Liver (tissue), 10 donors: ENCODE measurements at places on chromosomes 11 and 22.
A peak's percentile ranks its signal among the peaks of the same experiment; 100 is the strongest.

DNA sequence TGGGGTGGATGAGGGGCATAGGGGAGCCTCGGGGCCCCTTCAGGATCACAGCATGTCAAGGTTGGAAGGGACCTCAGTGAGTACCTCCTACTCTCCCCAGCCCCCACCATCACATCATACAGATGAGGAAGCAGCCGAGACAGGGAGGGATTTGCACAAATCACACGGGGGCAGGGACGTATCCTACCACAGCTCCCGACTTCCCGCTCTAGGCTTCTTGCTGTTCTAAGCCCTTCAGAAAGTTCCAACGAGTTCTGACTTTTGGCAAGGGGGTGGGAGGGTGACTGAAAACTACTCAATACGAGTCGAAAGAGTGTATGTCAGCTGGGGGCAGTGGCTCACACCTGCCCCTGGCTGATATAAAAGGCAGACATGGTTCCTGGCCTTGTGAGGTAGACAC, 4.7 kb upstream of the RAD9A start:
- DNase-seq: no peak

DNA sequence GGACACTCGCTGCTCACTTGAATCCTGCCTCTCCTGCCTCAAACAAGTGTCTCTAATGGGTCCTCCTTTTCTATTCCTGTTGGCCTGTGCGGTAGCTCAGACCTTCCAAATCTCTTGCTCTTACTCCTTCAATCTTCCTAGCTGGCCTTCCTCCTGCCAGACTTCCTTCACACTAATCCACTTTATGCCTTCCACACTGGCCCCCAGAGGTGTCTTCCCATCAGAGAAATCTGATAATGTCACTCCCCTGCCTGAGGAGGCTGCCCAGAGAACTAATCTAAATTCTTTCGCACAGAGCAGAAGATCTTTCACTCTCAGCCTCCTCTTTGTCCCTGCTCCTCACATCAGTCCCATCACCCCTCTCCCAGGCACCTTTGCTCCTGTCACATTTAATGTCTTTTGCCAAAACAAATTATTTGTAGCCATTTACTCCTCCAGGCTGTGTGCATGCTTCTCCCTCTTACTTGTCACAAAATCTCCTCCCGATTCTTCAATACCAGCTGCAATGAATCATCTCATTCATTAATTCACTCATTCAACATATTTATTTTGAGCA, 175.7 kb downstream of the MAML2 start:
- DNase-seq: no peak

- DNase-seq: no peak
Measured at GRCh38 chr11:127862406-127862805, 725.0 kb downstream of the ETS1 start.

DNA sequence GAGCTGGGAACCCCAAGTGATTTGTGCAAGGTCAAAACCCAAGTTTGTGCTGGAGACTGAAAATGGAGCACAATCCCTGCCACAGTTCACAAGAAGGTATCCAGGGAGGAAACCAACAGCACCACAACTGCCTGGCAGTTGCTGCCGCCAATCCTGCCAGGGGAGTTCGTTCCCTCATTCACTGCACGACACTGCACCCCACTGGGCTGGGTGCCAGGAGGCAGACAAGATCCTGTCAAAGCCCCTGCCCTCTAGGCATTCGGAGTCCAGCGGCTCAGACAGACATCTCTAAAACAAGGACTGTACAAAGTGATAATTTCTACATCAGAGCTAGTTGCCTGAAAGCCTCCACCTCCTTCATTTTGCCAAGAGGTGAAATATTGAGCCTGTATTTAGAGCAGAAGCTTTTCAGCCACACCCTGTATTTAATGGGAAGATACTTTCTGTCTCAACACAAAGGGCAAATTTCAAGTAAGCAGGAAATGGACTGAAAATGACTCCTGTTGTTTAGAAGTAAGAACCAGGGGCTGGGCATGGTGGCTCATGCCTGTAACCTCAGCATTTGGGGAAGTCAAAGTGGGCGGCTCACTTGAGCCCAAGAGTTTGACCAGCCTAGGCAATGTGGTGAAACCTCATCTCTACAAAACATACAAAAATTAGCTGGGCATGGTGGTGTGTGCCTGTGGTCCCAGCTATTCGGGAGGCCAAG, 277.4 kb upstream of the NARS2 start:
- no peak for DNase-seq

- DNase-seq: no peak
Measured at GRCh38 chr22:35480627-35481550, 59.7 kb upstream of the RASD2 start.

DNA sequence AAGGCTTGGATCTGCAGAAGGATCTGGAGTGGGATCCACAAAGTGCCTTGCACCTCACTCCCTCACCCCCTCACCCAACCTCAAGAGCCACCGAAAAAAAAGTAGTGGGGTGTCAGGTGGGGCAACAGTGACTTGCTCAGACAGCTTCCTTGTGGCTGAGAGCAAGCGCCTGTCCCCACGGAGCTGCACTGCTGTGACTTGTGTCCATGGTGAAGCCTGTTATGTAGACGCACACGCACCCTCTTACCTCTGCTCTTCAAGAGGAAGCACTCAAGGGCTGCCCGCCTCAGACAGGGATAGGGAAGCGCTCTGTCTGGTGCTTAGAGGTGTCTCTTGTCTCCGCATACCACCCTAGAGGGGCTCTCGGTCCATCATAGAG, 1.2 kb downstream of the DRD2 start:
- no peak for DNase-seq

- DNase-seq: no peak
Measured at GRCh38 chr11:17634776-17635550, 84.4 kb upstream of the MYOD1 start.

- peak; percentile 22 for DNase-seq
Measured at GRCh38 chr11:6608726-6609501, 3.1 kb downstream of the TAF10 start.

- DNase-seq: no peak
Measured at GRCh38 chr11:5071799-5072198, 2.4 kb downstream of the OR52E1 start.

- DNase-seq: no peak
Measured at GRCh38 chr22:27616033-27616432, 185.5 kb downstream of the MN1 start.

DNA sequence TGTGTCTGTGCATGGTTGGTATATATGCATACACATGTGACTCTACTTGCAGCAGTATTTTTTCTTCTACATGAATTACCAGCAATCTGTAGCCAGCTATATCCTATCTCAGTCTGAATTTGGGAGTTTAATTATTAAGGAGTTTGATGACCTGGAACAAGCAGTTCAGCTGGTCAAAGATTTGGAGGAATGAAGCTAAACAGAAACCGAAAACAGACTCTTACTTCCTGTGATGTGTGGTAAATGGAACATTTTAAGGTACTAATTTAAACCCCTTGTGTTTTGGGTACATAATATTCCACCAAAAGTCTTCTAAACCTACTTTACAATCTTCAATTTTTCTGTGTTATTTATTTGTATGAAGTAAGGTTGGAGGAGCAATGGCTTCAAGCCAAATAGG, 124.4 kb upstream of the PGR start:
- DNase-seq: no peak

- DNase-seq: no peak
Measured at GRCh38 chr11:126132319-126132718, 69.7 kb upstream of the CDON start.

DNA sequence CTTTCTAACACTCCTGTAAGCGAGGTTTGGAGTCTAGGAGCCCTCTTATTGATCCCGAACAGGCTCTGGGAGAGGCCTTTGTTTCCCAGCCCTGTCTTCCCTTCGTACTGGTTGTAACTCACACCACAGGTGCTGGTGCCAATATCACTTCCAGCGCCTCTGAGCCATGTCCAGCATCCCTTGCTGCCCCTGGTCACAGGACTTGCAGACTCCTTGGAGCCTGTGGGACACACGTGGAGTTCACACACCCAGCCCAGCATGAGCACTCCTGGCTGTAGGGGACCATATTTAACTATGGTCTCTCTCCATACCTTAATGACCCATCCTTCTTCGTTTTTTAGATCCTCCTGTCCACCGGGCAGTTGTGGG, 2.2 kb downstream of the ZBTB16 start:
- DNase-seq: no peak

DNA sequence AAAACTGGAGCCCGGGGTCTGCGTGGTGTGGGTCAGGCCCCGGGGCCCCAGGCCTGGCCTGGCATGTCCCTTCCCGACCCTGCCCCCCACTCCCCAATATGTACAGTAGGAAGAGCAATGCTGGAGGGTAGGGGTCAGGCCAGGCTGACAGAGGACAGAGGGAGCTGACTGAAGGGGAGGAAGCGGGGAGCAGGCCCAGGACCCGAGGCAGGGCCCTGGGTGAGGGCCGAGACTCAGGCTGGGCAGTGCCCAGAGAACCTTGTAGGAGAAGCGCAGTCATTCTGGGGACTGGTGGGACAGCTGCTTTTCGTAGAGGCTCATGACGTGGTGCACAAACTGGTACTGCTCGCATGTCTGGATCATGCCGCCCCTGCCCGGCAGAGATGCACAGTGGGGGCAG, 2.7 kb upstream of the IGSF22 start:
- no peak for DNase-seq

DNA sequence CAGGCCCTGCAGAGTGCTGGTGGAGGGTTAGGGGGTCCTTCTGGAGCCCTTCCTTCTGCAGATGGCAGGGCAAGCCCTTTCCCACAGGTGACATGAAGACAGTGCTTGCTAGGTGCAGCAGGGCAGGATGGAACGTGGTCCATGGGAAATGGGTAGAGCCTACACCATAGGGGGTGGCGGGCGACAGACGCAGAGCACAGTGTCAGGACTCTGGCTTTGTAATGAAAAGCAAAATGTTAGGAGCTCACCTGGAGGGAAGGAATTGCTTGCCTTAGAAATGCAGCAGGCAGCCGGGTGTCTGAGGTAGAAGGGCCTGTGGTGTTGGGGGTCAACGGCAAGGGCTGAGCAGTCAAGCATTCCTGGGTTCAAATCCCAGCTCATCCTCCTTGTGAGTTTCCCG, 54.9 kb downstream of the ARHGAP8 start:
- no peak for DNase-seq

GRCh38 chr22:44668886-44669521, 33.0 kb upstream of the PRR5 start:
- DNase-seq: no peak

GRCh38 chr11:19821412-19821875, 108.8 kb downstream of the NAV2 start:
- DNase-seq: peak; percentile 36

- DNase-seq: no peak
Measured at GRCh38 chr11:4704790-4705334, 278 bp downstream of the MMP26 start.

DNA sequence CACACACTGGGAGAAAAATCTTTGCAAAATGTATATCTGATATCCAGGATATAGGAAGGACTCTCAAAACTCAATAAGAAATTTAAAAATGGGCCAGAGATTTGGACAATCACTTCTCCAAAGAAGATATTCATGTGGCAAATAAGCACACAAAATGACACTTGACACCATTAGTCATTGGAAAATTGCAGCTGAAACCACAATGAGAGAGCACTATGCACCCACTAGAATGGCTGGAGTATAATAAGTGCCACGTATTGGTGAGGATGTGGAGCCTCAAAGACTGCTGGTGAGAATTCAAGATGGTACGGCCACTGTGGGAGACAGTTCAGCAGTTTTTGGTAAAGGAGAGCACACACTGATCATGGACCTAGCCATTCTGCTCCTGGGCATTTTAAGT, 12.8 kb upstream of the OSBPL5 start:
- DNase-seq: no peak

DNA sequence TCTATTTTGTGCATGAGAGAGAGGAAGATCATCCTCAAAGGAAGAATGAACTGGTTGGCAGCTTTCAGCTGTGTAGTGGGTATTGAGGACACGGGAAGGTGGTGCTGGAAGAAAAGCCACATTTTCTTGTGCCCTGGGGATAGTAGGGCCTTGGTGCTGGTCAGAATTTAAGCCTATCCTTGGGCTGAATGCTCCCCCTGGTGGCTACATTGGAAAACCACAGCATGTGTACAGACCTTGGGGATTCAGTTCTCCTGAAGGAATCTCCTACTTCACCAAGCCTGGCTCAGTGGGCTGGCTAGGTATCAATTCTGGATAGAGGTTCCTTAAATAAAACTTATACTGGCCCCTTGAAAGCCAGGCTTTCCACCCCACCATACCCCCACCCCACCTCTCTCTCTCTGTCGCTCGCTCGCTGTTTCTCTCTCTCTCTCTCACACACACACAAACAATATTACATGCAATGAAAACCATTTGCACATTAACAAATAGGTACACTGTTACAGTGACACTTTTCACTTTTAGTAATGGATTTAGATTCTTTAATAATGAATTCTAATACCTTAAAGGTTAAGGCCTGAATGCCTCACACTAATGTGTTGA, 2.8 kb upstream of the OR51M1 start:
- peak; percentile 63 for DNase-seq

DNA sequence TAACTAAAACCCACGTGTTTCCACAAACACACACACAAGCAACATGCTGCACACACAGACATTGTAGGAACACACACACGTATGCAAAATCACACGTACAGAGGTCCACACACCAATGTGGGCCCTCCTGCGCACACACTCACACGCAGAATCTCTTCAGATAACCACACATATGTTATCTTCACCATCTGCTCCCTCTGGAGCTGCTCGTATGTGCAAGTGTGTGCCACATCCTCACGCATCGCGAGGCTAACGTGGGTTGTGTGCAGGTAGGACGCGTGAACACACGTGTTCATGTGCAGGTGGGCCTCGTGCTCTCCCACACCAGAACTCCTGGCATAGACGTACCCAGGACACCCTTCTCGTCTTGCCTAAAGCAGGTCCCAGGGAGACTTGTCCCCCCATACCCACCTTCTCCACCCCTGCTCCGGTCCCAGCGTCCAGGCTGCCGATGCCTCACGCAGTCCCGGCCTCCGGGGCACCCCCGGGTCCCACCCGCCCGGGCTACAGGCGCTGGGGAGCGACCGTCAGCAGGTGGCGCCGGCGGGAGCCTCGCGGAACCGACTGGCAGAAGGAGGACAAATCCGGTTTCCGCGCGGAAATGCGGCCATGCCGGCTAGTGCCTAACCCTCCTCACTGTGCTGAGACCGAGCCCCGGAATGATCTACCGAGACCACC, 10.3 kb upstream of the IGSF9B start:
- DNase-seq: no peak

GRCh38 chr22:49717322-49717919, 110.3 kb downstream of the BRD1 start:
- DNase-seq: no peak

GRCh38 chr11:71251761-71252268, 562 bp downstream of the SHANK2 start:
- DNase-seq: peak; percentile 59

- no peak for DNase-seq
Measured at GRCh38 chr11:20443596-20443995, 56.1 kb downstream of the PRMT3 start.
